SJCRH30 (cell line): ENCODE measurements at places on chromosomes 1 and 21. TPM values are rescaled to one million over a fixed set of nuclear protein-coding genes. Genes with fewer than 3 reads are reported as not detected.

GRCh38 chr1:25026730-25027450 is 96.8 kb upstream of the RUNX3 start:
- DNase-seq, result no peak

DNA sequence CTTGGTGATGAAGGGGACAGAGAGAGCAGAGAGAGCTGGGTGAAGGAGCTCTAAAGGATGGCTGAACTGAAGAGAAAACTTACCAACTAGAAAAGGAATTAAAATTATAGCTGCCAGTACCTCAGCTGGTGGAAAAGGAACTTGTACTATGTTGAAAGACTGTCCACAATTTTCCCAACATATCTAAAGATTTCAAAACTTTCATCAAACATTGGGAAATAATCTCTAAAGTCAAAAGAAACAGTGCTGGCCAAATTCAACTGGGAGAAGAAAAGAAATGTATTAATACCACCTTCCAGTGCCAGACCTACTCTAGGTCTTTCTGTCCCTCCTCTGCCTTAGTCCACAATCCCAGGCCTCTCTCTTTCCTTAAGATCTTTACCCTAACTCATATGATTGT is 6.1 kb downstream of the SMG5 start:
- DNase-seq, result no peak

C1orf210 gene
- not detected in 2 replicates for total RNA-seq

MTARC1 gene
- total RNA-seq, result 1.5 and 1.6 TPM in 2 replicates

LCE5A gene
- not detected in 2 replicates for total RNA-seq

DNA sequence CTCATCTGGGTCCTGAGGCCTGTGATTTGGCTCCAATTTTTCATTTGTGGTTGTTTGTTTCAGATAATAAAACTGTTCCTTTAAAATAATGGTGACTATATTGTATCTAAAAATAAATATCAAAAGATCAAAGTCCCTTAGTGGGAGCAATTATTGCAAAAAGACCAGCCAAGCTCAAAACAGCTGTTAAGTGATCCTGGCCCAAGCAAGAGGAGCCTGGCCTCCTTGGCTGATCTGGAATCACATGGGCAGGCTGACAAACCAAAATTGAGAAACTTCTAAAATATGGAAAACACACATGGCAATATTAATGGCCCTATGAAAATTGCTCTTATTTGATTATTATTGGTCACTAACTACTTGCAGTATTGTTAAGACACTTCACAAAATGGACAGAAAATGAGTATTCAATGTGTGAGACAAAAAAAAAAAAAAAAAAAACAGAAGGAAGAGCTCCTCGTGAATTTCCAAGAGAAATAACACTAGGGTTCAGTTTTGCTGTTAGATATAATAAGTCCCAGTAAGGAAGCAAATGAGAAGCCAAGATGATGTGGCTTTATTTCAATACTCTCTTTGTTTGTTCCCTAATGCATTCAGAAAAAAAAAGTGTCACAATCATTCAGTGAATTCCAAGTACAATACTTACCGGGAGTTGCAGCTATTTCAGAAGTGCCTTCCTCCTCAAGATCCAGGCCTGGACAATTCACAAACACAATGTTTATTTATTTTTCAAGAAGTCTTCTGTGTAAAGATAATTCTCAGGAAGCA is 105.1 kb downstream of the SEC16B start:
- no peak for DNase-seq

MUL1 gene
- 26.7 and 28.8 TPM in 2 replicates for total RNA-seq

TTC22 gene
- total RNA-seq, result not detected in 2 replicates

DNA sequence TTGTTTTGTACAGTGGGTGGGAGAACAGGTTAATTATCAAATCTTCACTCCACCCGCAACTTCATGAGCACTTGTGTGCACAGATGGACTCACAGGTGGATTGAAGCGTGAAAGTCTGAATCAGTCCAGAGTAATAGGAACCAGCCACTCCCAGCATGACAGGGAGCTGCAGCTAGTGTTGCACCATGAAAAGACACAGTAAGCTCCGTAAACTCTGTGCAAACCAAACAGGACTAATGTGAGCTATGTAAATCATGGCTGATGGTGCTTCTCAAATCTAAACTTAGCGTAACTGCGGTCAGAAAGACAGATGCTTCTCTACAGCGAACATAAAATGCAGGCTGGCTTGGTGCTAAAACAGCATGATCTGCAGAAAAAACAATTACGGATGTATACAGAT is 114.4 kb downstream of the CENPF start:
- DNase-seq, result peak; percentile 38

DNA sequence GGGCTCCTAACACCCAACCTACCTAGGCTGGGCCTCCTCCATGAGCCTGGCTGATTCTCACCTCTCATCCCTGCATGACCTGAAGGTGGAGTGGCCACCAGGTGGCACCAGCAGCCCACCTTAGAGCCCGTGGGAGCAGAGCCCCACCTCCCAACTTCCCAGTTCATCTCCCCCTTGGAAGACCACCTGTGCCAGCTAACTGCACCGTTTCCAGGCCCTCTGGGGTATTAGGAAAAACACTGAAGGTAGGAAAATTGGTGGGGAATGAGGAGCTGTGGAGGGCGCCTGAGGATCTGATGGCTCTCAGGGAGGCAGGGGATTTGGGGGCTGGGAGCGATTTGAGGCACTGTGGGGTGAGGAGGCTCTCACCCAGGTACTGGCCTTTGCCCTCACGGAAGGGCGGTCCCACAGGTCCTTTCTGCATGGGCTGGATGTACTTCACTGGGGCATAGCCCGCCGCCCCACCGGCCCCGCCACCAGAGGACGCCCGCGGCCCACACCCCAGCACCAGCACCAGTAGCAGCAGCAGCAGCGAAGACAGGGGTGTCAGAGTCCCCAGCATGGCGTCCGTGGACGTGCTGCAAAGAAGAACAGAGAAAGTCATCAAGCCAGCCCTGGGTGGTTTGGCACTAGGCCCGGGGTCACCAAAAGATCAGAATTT is 11.1 kb downstream of the ADPRS start:
- peak; percentile 94 for DNase-seq

ZNF326 gene
- 20.6 and 25.8 TPM in 2 replicates for total RNA-seq

SPATA45 gene
- not detected in 2 replicates for total RNA-seq

LDLRAD1 gene
- total RNA-seq, result not detected in 2 replicates

- no peak for DNase-seq
Observed at GRCh38 chr21:42782723-42783242, 96.6 kb downstream of the WDR4 start.

DNA sequence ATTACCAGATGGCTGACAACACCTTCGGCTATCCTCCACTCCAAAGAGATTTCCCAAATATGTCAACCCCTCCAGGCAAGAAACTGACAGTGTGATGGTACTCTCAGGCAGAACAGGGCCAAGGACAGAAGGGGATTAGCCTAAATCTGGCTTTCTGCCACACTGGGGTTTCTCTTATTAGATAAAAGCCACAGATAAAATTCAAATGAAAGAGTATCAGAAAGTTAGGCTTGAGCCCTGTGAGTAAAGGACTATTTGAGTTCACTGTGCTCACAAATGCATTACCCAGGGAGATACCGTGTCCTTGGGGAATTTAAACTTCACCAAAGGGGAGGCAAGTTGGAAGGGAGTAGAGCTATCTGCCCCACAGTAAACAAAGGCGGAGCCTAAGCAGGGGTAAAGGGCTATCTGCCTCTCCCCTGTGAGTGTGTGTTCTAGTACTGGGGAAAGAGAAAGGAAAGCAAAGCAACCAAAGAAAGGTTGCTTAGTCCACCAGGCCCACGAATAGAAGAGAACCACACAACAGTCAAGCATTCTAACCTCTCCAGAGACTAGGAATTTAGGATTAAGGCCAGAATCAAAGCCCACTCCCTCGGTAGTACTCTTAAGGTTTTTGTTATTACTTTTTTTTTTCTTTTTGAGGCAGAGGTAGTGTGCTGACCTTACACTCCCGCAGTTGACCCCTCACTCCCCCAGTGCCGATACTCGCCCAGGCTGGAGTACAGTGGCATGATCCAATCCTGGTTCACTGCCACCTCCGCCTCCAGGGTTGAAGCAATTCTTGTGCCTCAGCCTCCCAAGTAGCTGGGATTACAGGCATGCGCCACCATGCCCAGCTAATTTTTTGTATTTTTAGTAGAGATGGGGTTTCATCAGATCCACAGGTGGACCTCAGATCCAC is 12.7 kb downstream of the TPM3 start:
- DNase-seq, result no peak

DNA sequence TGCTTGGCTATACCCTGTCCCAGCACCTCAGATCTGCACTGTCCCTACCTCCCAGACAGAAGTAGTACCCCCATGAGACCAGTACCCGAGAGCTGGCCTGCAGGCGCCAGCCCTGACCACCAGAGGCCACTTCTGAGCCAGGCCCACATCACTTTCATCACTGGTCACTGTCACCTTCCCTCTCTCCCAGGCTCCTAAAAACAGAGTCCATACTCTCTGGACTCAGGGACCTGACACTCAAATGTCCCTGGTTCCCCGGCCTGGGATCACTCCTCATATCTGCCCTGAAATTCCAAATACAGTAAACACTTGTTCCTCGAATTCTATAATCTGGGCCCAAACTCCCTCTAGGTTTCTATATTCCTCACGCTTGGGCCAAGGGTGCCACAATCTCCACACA is 18.7 kb downstream of the TMEM53 start:
- peak; percentile 40 for DNase-seq

- DNase-seq, result no peak
Observed at GRCh38 chr1:204102029-204102611, 29.2 kb downstream of the SOX13 start.

- no peak for DNase-seq
Observed at GRCh38 chr1:119485201-119485600, 21.8 kb upstream of the HSD3B1 start.

DNA sequence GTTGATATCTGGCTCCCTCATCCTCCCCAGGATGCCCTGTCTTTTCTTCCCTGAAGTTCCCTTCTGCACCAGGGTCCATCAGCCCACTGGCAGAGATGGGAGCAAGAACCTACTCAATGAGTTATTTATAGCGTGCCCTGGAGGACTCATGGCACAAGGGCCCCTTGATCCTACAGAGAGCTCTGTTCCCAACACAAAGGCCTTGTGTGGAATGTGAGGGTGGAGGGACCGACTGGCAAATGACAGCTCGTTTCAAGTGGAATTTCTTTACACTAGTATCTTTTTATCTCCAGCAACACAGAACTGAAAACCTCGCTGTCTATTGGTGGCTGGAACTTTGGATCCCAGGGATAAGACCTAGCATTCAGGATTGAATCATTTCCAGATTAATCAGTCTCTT is 22.4 kb downstream of the CHI3L2 start:
- no peak for DNase-seq

HS2ST1 gene
- 39.4 and 45.0 TPM in 2 replicates for total RNA-seq

COL8A2 gene
- 0.45 and 0.51 TPM in 2 replicates for total RNA-seq

GRCh38 chr1:246595146-246595545 is 28.9 kb downstream of the CNST start:
- no peak for DNase-seq

GRCh38 chr1:94634977-94635416 is 93.4 kb upstream of the F3 start:
- peak; percentile 92 for DNase-seq

- peak; percentile 68 for DNase-seq
Observed at GRCh38 chr1:94048413-94049164, 72.4 kb downstream of the ABCA4 start.

DNA sequence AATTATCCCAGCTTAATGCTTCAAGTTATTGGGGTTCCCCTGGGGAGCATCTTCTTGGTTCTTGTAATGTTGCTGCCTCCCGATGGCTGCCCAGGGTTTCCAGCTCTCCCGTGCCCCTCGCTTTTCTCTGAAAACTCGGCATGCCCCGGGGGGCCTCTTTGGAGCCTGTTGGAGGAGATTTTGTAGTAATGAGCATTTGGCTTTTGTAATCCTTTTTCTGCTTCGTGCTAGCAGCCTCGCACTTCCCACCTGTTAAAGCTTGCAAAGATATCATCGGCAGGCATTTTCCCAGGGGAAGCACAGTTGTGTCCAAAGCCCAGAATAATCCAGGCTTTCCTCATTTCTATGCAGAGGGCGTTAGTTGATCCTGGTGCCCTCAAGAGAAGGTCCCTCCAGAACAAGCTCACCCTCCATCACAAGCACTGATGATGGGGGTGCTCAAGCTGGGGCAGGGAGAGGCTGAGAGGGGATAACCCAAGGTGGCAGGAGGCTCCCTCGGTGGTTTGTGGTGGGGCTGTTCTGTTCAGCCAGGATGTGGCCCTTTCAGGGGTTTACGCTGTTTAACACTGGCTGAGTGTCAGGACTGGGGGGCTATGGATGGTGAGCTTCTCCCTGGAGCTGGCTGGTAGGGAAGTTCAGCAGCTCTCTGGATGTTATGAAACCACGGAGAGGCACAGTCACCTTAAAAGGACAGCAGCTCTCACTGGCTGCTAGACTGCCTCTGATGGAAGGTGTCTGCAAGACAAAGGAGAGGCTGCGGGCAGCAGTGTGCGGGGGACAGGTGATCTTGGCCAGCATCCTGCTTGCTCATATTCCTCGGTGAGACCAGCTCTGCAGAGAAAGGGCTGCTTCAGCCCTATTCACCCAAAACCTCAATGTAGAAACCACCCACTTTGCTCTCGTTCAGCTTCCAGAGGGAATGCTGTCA is 477.1 kb upstream of the VAMP3 start:
- DNase-seq, result peak; percentile 97

IARS2 gene
- 107 and 115 TPM in 2 replicates for total RNA-seq

GRCh38 chr1:210587566-210587965 is 258.9 kb downstream of the HHAT start:
- peak; percentile 34 for DNase-seq

DNA sequence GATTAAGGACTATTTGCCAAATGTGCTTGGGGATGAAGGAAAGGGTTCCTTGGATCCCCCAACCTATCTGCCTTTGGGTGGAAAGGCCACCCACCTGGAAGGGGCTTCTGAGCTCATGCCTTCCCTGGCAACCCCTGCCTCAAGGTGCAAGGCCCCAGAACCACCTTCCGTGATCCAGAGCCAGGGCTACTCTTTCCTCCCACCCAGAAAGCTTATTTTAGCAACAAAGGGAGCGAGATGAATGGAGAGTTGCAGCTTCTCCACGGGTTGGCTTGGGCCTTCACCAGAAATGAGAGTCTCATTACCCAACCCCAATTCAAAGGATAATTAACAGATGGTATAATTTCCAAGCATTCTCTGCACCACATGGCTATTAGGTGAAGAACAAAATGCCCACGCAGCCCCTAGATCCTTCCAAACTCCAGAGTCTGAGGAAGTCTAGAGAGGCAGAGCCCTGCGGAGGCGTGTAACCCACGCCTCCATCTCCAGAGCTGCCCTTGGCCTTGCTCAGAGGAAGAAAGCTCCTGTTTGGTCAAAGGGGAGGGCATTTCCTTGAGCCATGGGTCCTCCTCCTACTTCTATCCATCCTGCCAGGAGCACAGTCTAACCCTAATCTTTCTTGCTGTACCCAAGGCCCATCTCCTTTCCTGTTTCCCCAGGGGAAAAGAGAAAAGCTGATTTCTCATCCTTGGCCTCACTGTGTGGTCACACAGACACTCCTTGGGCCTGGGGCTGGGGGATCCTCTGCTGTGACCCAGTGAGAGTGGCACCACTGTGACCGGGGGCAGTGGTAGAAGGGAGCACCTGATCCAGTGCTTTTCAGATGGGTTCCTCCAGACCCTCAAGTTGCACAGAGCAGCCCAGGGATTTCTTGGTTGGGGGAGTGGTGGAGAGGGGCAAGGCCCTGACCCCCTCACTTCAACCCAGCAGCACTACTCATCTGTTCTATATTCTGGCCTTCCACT is 1.7 kb upstream of the CELSR2 start:
- no peak for DNase-seq

TMEM51 gene
- 20.6 and 21.4 TPM in 2 replicates for total RNA-seq

KRTAP19-4 gene
- total RNA-seq, result not detected in 2 replicates
